ENCODE measurements at places on chromosomes 12 and 14.

DNA sequence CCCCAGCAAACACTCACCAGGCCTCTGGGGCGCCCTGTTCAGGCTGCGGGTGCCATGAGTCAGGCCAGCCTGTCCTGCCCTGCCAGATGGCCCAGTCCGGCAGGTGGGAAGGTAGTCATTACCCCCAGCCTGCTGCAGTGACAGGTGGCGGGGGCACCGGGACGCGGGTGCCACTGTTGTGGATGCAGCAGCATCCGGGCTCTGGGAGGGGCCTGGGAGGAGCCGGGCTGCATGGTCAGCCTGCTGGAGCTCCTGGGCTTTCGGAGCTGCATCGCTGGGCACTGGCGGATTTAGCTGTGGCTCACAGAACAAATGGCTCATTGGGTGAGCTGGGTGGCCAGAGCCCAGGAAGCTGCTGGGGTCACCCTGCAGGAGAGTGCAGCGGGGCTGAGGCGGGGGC is 13.5 kb downstream of the CEP170B start:
- DNase-seq, result no peak

- DNase-seq, result no peak
Observed at GRCh38 chr14:105324871-105325270, 10.3 kb downstream of the PACS2 start.

DNA sequence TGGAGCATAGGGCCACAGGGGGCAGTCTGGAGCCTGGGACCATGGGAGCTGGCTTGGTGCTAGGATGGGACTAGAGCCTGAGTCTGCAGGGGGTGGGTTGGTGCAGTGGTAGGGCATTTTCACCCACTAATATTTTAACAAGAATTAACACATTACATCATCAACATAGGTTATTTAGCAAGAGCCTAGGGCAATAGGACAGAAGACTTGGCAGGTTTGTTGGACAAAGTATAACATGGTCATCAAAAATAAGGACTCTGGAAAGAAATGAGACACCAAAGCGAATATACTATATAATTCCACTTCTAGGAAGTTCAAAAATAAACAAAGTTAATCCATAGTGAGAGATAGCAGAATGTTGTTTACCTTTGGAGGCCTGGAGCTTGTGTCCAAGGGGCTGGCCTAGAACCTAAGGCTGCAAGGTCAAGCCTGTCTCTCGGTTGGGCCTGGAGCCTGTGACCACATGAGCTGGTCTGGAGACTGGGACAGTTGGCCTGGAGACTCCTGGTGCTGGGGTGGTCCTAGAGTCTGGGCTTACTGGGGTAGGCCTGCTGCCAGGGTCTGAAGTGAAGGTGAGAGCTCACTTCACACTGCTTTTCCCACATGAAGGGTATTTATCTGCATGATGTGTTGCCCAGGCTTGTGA is 28.1 kb upstream of the CNOT2 start:
- DNase-seq, result no peak

- DNase-seq, result no peak
Observed at GRCh38 chr14:52021957-52022600, 32.7 kb downstream of the RTRAF start.

GRCh38 chr12:27333403-27334009 is 870 bp downstream of the BMAL2 start:
- no peak for DNase-seq

- DNase-seq, result no peak
Observed at GRCh38 chr12:6049992-6050391, 74.5 kb downstream of the VWF start.

GRCh38 chr14:93981316-93982229 is 5.2 kb upstream of the ASB2 start:
- no peak for DNase-seq

DNA sequence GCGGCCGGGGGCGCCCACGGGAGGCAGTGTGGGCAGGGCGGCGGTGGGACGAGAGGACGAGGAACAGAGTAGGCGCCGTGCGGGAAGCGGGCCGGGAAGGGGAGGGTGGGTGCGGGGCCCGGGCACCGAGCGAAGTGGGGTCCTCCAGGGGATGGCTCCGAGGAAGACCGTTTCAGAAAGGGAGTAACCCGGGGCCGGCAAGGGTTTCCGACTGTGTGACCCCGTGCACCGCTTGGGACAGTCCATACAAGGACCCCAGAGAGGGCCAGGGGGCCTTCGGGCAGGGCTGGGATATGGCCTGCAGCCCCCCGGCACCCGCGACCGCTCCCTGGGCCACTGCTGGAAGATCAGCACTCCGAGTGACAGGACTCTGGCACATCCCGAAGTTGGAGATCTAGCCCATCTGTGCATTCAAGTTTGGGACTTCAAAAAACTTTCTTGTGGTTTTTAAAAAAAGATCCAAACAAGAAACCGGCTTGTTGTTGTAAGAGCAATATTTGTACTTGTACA is 448 bp downstream of the TSPAN9 start:
- DNase-seq, result no peak

DNA sequence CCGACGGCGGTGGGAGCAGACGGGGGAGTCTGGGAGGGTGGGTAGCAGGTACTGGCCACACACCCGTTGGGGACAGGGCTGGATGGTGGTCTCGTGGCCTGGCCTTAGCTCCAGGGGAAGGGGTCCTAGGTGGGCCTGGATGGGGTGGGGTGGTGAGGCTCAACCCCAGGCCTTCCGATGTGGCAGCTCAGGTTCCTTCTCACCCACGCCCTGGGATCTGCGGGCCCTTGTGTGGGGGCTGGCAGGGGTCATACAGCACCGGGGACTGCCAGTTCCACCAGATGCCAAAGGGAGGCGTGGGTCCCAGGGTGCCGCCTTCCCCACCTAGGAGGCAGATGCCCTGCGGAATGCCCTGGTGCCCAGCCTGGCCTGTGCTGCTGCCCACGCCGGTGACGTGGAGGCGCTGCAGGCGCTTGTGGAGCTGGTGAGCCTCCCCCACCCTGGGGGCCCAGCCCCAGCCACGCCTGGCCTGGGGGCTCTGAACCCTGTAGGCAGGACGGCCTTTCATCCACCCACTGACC is 21.0 kb downstream of the ASPG start:
- DNase-seq, result no peak

- DNase-seq, result no peak
Observed at GRCh38 chr14:58797010-58797429, 159.3 kb downstream of the DACT1 start.

DNA sequence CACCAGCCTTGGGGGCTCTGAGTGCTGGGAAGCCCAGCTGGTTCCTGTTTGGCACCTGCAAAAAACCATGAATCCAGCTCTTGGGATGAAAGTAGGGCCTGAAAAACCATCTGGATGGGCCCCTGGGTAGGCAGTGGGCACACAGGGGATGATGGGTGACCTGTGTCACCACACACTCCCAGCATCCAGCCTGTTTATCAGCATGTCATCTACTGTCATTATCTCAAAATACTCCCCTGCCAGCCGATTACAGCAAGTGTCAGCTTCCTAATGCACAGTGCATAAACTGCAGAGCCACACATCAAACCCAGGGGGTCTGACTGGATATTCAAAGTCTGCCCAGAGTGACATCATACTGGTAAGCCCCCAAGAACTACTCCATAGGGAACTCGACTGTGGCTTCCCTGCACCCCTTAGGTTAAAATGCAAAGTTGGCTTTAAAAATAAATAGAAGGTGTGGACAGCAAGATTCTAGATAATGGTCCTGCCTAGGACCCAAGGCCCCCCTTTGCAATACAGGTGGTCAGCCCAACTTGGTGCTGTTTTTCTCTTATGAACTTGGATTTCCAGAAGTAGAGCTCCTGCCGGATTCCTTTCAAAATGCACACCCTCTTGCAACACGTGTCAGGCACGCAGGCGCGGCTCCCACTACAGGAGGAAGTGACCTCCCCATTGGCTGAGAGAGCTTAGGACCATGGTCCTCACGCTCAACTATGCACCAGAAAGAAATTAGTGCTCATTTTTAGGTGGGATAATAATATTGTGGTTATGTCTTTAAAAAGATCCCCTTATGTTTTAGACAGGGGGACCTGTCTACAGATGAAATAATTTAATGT is 94.1 kb downstream of the GCH1 start:
- DNase-seq, result no peak

GRCh38 chr14:75986439-75986765 is 839 bp downstream of the IFT43 start:
- DNase-seq, result no peak

- no peak for DNase-seq
Observed at GRCh38 chr14:98171654-98172053, 1100.3 kb downstream of the BCL11B start.

DNA sequence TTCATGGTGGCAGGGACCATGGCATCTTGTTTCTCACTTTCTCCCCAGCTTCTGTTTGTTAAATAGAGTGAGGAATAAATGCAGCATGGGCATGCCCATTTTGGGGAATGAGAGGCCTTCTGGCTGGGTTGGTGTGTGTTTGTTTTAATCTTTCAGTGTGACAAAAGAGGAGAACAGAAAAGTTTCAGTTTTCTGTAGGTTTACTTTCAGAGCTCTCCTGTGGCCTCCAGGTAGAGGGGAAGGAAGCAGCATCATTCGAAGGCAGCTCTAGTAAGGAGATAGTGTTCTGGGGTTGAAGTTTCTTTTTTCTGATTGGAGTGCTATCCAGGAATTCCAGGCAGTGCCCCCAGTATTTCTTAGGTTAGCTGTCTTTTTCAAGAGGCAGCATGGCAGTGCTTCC is 15.3 kb downstream of the MSRB3 start:
- DNase-seq, result no peak

GRCh38 chr12:50806176-50806575 is 36.5 kb upstream of the TMPRSS12 start:
- DNase-seq, result no peak

DNA sequence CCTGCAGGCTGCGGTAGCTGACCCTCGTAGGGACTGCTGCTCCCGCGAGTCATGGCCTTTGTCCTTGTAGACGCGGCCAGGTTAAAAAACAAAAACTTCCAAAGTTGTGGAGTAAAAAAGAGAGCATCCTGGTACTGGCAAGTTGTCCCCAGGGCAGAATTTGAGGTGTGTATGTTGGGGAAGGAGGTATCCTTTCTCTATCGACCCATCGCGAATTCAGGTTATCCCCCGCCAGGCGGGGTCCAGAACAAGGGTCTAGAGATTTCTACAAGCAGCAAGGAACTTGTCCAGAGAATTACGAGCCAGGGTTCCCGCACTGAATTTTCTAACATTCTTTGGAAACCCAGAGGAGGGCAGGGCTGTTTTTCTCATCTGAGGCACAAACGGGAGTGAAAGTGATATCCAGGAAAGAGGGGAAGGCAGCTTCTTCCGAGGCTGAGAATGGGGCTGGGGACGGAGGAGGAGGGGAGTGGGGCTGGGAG is 16.3 kb downstream of the TBX3 start:
- DNase-seq, result no peak

- no peak for DNase-seq
Observed at GRCh38 chr14:63480599-63480998, 62.6 kb downstream of the PPP2R5E start.

- DNase-seq, result no peak
Observed at GRCh38 chr12:57766464-57767304, at the start of gene CYP27B1. CYP27B1 (minus strand) TSS chr12:57767078; CDS start chr12:57767041, 37 bp downstream.

DNA sequence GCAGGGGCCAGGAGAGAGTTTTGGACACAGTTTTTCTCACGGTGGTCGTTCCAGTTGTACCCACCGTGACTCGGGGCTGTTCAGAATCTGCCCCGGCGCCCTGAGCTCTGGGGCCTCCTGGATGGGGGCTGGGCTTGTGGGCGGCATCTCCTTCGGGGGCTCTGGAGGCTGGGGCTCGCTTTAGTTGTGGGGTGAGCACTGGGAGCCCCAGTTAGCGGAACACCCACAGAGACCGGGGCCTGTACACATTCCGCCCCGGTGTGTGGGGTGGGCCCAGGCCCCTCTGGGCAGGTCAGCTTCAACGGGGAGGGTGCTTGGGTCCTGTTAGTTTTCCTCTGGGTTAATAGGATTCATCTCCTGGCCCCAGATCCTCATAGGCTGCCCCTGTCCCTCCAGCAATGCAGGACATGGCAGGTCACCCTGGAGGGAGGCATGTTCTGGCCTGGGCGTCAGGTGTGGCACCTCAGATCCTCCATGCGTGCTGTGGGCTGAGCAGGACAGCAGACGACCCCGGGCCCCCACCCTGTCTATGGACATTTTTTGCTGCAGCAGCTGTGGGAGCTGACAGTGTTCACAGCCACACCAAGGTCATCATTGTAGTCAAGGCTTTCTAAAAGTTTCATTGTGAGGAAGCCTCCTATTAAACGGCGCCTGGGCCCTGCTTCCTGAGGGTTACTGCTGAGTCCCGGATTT is 393.2 kb downstream of the TMEM121 start:
- no peak for DNase-seq

GRCh38 chr12:89762498-89763170 is 54.0 kb upstream of the ATP2B1 start:
- DNase-seq, result no peak

DNA sequence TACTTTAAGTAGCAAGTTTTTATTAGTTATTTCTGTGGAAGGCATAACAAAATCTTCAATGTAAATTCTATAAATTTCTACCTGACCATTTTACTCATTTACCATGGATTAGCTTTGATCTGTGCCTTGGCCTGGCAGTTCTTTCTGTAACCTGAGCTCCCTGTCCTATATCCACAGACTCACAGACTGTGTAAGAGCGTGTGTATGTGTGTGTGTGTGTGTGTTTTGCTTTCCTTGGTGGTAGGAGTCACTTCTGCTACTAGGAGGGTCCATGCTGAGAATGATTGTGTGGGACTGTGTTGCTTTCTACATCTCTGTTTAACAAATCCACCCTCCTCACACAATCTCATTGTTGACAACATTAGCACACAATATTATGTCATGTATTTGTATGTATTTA is 221.2 kb upstream of the PELI2 start:
- DNase-seq, result no peak

DNA sequence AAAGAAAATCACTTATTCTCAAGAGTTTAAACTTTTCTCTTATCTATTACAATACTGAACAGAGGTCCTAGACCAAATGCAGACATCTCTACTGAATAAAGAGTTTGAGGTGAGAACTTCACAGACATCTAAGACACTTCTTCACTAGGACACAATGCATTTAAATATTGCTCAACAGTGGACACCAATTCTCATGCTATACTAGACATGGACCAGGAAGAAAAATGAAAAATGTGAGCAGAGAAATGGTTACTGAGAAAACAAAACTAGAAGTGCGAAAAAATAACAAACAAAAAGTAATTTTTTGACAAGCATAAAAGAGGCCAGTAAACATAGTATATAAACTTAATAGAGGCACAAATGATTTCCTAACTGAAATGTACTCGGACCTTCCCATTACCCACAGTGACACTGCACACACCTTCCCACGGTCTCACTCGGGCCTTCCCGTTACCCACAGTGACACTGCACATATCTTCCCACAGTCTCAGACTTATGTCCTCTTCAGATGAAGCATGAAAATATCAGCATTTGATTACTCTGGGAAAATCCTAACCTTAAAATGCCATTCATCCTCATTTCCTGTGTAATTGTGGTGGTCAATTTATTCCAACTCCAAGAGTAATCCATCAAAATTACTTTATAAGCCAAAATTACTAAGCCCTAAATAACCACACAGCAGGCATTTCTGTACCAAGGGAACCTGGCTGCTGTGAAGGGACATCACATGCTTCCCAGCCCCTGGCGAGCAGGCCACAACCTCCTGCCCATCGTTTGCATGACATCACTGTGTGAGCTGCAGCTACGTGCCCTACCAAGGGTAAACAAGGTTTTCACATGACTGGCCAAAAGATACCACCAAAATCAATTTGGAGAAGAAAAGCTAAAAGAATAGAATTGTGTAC is 6.4 kb downstream of the SLC15A4 start:
- DNase-seq, result no peak

GRCh38 chr12:92511786-92512185 is 191.0 kb upstream of the PLEKHG7 start:
- DNase-seq, result no peak
